ENCODE measurements at places on chromosomes 5 and 9. TPM values are rescaled to one million over a fixed set of nuclear protein-coding genes. Genes with fewer than 3 reads are reported as not detected.

- DNase-seq: no peak
These were observed 15.8 kb downstream of the TNIP1 start for GRCh38 chr5:151064916-151065499.

- no peak for DNase-seq
These were observed 37.4 kb downstream of the ARHGEF37 start for GRCh38 chr5:149618581-149619248.

The ZNF618 gene
- 41.7 TPM for polyA plus RNA-seq

The FBP1 gene
- 52.5 TPM for polyA plus RNA-seq

Measured in left renal pelvis (tissue), 4 donors.